ENCODE measurements at places on chromosomes 7 and 10. TPM values are rescaled to one million over a fixed set of nuclear protein-coding genes. Genes with fewer than 3 reads are reported as not detected.

Gene COA1
- 50.2 TPM for total RNA-seq

Gene TDRD1
- total RNA-seq: 0.62 TPM

Gene CCZ1
- total RNA-seq: 66.5 TPM

Gene ZNF804B
- total RNA-seq: not detected

Gene ASIC3
- under 0.01 TPM for total RNA-seq

Gene GRID1
- total RNA-seq: 0.33 TPM

Gene COL1A2
- total RNA-seq: 1,878 TPM

Gene TMEM178B
- not detected for total RNA-seq

Gene CHAT
- total RNA-seq: not detected

Gene NKX2-3
- not detected for total RNA-seq

Gene ABCA13
- total RNA-seq: 1.1 TPM
